ENCODE measurements at places on chromosomes 3 and 15. TPM values are rescaled to one million over a fixed set of nuclear protein-coding genes. Genes with fewer than 3 reads are reported as not detected.

The GPR27 gene
- total RNA-seq = 10.6 TPM

The CPB1 gene
- total RNA-seq = not detected

The SPATA12 gene
- not detected for total RNA-seq

The STRC gene
- 4.6 TPM for total RNA-seq

DNA sequence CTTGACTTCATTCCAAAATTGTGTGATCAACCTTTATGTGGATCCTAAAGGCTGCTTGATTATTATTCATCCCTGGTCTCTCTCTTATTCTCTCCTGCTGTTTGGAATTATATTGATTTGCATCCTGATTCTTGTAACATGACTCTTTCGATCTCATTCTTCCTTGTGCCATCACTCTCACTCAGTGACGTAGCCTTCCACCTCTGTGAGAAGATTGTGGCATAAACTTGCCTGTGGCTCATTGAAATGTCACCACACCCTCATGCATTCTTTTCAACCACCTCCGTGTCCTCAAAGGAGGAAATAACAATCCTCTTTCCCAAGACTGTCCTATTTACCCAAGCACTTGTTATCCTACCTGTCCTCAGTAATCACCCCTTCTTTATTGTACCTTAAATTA is 41.3 kb upstream of the GCNT3 start:
- DNase-seq = no peak
- H3K4me3 ChIP-seq = no peak overlapping the region
- H3K27ac ChIP-seq = no peak overlapping the region
- no peaks in the 10 kb centered on the region for H3K36me3 ChIP-seq

DNA sequence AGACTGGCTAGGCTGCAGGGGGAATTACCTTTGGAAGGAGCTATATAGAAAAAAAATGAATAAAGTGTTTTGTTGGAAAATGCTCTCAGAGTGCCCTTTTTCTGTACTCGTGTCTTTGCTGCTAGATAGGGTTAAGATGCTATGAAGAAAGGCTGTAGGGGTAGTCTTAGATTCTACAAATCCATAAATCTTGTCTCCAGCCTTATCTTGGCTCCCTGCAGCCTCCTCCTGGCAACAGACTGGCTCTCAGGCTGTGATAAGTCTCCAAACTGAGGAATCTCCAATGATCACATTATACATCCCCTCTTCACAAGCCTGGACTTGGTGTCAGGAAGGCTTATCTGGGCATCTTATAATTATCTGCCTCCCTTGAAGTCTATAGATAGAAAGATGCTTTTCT is 9.3 kb downstream of the LPCAT4 start:
- no peak overlapping the region for H3K4me3 ChIP-seq
- no peak overlapping the region for H3K27ac ChIP-seq
- H3K4me1 ChIP-seq = peaks cover 6% of the 10 kb centered on the region
- H3K36me3 ChIP-seq = peaks cover 26% of the 10 kb centered on the region

DNA sequence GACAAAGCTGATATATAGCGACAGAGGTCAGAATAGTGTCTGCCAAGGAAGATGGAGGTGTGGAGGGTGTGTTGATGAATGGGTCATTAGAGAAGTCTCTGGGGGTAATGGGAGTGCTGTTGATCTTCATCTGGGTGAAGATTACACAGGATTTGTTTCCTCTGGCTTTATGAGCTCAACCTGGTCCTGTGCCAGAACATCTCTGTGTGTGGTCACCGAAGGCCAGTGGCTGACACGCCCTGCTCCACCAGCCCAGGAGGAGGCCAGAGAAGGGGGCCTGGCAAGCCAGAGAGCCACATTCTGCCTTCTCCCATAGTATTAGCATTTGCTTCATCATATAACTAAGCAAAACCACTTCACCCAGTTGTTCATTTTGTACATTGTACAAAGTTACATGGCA is 121.1 kb downstream of the ZNF621 start:
- no peaks in the 10 kb centered on the region for H3K27me3 ChIP-seq
- DNase-seq = no peak
- no peak overlapping the region for H3K4me3 ChIP-seq
- no peaks in the 10 kb centered on the region for H3K4me1 ChIP-seq
- no peak overlapping the region for H3K27ac ChIP-seq

DNA sequence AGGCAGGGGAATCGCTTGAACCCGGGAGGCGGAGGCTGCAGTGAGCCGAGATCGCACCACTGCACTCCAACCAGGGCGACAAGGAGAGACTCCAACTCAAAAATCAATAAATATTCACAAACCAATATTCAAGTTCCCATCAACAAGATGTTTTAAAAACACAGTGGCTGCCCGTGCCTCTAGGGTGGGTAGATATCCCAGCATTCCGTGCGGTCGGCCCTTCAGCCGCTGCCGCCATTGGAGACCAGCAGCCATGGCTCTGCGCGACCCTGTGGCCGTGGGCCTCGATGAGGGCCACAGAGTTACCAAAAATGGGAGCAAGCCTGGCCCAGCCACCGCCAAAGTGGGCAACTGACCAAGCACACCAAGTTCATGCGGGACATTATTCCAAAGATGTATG is 6.7 kb downstream of the ULK4 start:
- no peak for DNase-seq
- no peak overlapping the region for H3K27ac ChIP-seq
- H3K36me3 ChIP-seq = no peaks in the 10 kb centered on the region
- H3K27me3 ChIP-seq = no peaks in the 10 kb centered on the region
- no peak overlapping the region for H3K4me3 ChIP-seq

- DNase-seq = no peak
- H3K27me3 ChIP-seq = no peaks in the 10 kb centered on the region
- H3K4me3 ChIP-seq = no peak overlapping the region
Measured at GRCh38 chr3:20890111-20890519, 704.1 kb upstream of the SGO1 start.

The LRRC15 gene
- total RNA-seq = not detected

The ADAMTS17 gene
- total RNA-seq = 5.5 TPM

- H3K4me3 ChIP-seq = no peak overlapping the region
- H3K27me3 ChIP-seq = no peaks in the 10 kb centered on the region
- no peaks in the 10 kb centered on the region for H3K36me3 ChIP-seq
Measured at GRCh38 chr3:126751611-126752302, 47.7 kb downstream of the CHCHD6 start.

DNA sequence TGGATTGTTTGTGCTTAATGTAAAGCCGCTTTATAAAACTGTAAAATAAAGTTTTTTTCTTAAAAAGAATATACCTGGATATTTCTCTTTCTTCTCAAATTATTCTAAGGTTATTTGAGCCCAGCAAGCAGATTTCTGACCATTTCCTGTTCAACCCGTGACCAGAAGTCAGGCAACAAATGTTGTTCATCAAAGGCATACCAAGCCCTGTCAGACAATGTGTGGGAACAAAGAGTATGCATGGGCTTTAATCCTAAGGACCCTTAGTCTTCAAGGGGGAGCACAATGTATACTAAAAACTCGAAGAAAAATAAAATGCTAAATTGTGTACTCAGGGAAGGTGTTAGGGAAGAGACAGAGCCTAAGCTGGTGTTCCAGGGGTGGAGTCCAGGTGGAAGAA is 26.6 kb upstream of the PAQR5 start:
- no peak overlapping the region for H3K27ac ChIP-seq
- no peak overlapping the region for H3K4me3 ChIP-seq
- no peaks in the 10 kb centered on the region for H3K27me3 ChIP-seq
- peaks cover 32% of the 10 kb centered on the region for H3K4me1 ChIP-seq
- H3K36me3 ChIP-seq = no peaks in the 10 kb centered on the region

- H3K4me1 ChIP-seq = no peaks in the 10 kb centered on the region
- no peak overlapping the region for H3K27ac ChIP-seq
- DNase-seq = no peak
- H3K4me3 ChIP-seq = no peak overlapping the region
Measured at GRCh38 chr3:150868282-150868681, 37.0 kb downstream of the MINDY4B start.

The OR5H14 gene
- not detected for total RNA-seq

All from cardiac muscle cell (in vitro differentiated cells and primary cell).